ENCODE measurements at places on chromosomes 2 and 18.

- DNase-seq: no peak
These were observed 979.5 kb upstream of the CELF4 start for GRCh38 chr18:38545071-38545470.

- DNase-seq: no peak
These were observed 707.4 kb upstream of the CDH2 start for GRCh38 chr18:28884304-28884703.

- no peak for DNase-seq
These were observed 2.6 kb upstream of the RNF149 start for GRCh38 chr2:101310834-101311695.

DNA sequence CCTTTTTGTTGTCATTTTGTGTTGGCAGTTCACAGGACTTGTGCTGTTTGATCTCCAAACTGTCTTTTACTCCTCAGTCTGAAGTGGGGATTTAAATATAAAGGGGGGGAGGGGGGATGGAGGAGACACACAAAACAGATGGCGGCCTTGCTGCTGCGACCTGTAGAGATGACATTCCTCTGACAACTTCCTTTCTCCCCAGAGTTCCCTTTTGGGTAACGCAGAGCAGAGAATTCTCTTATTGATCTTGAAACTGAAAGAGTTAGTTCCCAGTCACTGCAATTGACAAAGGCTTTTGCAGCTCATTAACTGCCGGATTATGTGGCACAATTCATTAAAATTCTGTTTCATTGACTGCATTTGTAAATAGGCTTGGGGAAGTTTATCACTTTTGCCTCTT, 279.3 kb downstream of the TSN start:
- DNase-seq: no peak

DNA sequence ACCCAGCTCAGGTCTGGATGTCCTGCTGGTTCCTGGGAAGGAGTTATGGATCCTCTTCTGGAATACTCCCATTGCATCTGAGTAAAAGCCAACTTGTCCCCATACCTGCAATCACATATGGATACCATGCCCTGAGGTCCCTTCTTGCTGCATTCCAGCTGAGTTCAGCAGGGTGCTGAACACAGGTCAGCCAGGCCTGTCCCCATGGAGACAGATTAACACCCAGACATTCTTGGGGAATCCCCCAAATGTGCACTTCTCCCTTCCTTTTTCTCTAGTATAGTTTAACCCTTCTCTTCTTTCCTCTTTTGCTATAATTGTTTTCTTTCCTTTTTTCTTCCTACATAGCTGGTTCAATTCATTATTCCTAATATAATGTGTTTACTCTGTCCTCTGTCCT, 799.6 kb upstream of the HS6ST1 start:
- DNase-seq: no peak

- DNase-seq: no peak
These were observed 292.2 kb upstream of the CCDC68 start for GRCh38 chr18:55251254-55251971.

GRCh38 chr2:47777277-47777937, 5.5 kb upstream of the MSH6 start:
- no peak for DNase-seq

DNA sequence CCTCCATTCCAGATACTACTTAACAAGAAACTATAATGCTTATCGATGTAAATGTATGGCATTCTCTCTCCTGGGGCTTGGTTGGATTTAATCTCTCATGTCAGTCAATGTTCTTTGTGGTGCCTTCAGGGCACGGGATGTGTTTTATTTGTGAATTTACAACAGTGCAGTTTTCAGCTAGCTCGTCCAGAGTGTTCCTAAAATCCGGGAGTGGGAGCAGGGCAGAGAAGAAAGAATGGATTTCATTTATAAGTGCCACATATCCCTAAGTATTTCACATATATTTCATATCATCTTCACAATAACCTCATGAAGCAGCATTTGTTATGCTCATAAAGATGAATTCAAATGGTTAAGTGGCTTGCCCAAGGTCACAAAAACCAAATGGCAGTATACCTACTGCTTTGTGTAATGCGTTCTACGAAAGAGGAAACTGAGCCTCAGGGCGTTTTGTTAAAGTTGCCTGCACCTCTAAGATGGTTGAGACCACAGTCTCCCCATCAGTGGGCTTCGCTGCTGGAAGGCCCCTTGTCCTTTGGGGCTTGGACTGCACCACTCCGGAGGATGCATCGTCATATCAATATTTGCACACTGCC, 134.7 kb upstream of the MGAT5 start:
- no peak for DNase-seq

DNA sequence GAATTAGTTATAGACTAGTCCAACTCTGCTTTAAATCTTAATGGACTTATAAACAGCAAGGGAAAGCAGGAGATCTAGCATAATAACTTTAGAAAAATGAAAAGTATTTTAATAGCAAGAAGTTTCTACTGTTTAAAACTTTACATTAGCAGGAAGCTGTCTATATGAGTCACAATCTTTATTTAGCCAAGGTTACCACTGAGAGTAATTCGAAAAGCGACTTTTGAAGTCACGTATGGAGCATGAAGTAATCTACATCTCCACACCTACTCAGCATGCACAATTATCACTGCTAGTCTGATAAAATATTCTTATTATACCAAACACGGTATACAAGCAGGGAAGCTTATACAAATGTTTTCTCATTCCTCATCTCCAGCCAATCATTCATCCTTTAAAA, 515.4 kb upstream of the SOX11 start:
- DNase-seq: no peak

DNA sequence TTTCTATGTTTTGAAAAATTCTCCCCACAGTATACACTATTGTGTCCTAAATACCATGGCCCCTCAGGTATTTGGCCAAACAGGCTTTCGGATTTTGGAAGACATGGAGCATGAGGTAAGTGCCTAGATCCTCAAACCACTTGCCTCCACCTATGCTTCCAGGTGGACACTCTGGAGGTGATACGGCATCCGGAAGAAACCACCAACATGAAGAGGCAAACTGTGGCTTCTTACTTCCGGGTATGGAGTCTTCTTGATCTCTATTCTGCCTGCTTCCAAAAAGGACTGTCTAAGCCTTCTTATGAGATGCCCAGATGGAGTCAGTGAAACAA, 252.0 kb upstream of the SP5 start:
- DNase-seq: no peak

DNA sequence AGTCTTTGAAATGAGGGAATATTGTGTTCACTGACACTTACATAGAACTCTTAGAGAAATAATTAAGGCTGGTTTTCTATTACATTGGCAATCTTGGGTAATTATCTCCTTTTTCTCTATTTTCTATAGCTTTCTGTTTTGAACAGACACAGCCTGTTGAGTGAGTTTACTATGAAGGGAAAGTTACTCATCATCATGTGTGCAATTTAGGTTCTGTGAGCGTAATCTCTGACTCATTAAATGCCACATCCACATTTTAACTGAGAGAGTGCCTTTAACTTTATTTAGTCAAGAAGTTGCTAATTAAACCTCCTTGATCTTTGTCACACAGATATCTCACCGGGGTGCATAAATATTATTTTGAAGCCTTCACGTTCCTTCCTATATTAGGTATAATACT, 174.0 kb upstream of the SLC8A1 start:
- DNase-seq: no peak

Data from NCI-H1092 (cell line).